Thoracic aorta (tissue), 2 donors: ENCODE measurements at places on chromosomes 6 and 20. TPM values are rescaled to one million over a fixed set of nuclear protein-coding genes. Genes with fewer than 3 reads are reported as not detected.

- peak overlapping the region; percentile 90 for H3K27ac ChIP-seq
- no peaks in the 10 kb centered on the region for H3K36me3 ChIP-seq
- H3K27me3 ChIP-seq, result no peaks in the 10 kb centered on the region
Measured at GRCh38 chr20:19978511-19979210, 38.5 kb upstream of the NAA20 start.

DNA sequence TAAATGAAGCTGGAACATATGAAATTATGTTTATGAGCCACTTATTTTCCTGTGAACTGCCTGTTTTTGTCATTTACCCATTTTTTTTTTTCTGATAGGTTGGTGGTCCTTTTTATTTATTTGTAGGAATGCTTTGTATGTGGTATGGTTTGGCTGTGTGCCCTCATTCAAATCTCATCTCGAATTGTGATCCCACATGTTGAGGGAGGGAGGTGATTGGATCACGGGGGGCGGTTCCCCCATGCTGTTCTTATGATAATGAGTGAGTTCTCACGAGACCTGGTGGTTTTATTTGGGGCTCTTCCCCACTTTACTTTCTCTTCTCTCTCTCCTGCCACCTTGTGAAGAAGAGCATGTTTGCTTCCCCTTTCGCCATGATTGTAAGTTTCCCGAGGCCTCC lies 77.3 kb downstream of the CDH26 start:
- DNase-seq, result no peak
- H3K27ac ChIP-seq, result peak overlapping the region; percentile 62
- peaks cover 23% of the 10 kb centered on the region for H3K4me1 ChIP-seq
- no peaks in the 10 kb centered on the region for H3K27me3 ChIP-seq

DNA sequence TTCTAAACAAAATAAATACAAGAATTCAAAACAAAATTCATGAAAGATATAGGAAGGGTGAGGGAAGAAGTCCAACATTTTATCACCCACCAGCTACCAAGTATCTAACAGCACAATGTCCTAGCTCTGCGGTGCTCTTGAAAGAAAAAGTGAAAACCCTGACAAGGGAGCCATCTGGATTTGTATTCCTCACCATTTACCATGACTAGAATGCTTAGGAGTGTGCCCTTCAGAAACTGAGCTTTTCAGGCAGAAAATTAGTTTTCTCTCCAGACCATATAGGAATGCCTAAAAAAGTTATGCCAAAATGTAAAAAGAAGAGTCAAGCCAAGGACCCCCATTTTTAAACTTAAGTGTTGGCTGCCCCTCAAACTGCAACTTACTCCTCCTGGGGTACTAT lies 4.5 kb downstream of the SNX5 start:
- no peak overlapping the region for H3K4me3 ChIP-seq
- H3K36me3 ChIP-seq, result no peaks in the 10 kb centered on the region
- H3K4me1 ChIP-seq, result peaks cover 21% of the 10 kb centered on the region

Gene SLC35D3
- total RNA-seq, result not detected

Gene GNAS-AS1
- total RNA-seq, result 0.21 TPM
